CD4-positive, alpha-beta T cell treated with Interferon gamma for 1 hour (primary cell): ENCODE measurements at places on chromosomes 1 and 21.
A peak's percentile ranks its signal among the peaks of the same experiment; 100 is the strongest.

DNA sequence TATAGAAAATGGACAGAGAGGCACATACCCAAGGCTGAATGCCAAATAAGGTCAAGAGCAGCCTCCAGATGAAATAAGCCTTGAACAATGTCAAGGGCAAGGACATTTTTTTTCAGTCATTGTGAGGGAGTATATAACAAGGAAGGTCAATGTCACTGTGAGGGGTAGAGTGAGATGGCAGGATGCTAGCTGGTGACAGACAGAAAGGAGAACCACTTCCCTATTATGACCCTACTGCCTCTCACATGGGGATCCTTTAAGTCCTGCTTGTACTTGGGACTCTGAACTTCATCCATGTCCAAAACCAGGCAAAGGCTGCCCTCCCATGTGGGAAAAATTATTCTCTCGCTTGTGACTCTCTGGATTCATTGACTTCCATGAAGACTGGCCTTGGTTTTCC lies 119.5 kb upstream of the COA6 start:
- DNase-seq: no peak

DNA sequence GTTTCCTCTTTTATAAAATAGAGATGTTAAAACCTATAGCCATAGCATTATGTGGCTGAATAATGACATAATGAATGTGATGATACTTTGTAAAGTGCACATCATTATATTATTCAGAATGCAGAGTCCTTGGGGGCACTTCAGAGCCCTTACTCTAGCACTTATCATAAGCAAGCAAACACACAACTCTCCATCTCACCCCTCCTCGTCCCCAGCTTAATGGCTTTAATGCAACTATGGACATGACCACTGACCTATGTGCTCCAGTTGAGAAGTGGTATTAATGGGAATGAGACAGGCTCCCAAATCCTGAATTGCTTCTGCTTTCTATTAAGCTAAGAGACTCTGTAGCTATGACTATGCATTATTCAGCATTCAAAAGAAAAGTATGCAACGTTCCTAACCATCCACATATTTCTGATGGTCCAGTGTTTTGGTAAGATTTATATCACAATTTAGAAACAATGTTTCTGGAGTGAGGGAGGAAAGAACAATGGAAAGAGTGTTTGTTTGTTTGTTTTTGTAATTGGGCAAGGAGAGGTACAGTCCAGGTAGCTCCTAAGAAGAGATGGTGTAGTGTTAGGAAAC lies 194.0 kb upstream of the PLXNA2 start:
- no peak for DNase-seq

- DNase-seq: no peak
Observed at GRCh38 chr21:37582590-37582989, 216.0 kb downstream of the DYRK1A start.

- peak; percentile 41 for DNase-seq
Observed at GRCh38 chr1:3033040-3033789, 11.9 kb downstream of the ACTRT2 start.

DNA sequence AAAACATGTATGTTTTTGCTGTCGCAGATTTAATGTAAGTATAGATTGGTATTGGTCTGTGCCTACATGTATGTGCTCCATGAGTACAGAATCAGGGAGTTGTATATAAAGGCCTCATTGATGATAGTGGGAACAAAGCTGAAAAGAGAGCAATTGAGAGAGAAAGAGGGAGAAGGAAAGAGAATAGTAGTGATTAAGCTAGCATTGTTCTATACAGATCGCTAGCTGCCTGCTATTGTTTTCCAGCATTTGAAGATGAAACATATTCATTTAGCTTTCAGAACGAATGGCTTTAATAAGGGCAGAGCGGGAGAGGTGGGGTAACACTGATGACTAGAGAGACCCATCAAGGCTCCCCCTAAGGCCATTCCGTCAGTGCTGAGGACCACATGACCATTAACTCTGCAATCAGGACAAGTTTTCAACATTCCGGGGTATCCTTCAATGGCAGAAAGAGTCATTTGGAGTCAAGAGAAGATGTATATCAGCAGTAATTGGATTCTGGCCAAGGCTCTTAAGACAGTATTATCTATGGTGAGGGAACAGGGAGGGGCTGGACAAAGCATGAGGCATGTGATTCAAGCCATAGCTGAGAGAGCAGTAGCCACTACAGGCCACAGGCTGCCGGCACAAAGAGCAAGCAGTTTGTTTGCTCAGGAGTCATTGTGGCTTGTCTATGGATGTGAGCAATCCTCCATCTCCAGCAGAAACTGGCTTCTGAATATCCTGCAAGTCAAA lies 176.5 kb downstream of the PBX1 start:
- DNase-seq: no peak

- no peak for DNase-seq
Observed at GRCh38 chr1:41613689-41614574, 129.4 kb upstream of the EDN2 start.

DNA sequence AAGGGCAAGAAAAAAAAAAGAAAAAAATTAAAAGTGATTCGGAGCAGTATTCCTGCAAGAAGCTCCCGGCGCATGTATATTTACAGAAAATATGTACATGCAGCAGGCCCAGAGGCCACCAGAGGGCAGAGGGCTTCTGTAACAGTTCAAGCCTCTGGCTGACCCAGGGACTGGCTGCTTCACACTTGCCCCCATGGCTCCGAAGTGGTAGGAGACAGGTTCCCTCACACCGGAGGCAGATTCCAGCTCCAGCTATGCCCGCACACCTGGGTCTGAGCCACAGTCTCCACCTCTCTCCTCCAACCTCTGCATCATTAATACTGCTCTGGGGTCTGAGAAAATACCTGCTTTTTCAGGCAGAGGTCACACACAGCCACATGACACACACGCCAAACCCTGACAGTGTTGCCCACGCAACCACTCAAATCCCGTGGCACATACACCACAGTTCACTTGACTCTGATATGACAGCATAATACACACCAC lies 2.2 kb upstream of the ARHGAP30 start:
- peak; percentile 64 for DNase-seq

DNA sequence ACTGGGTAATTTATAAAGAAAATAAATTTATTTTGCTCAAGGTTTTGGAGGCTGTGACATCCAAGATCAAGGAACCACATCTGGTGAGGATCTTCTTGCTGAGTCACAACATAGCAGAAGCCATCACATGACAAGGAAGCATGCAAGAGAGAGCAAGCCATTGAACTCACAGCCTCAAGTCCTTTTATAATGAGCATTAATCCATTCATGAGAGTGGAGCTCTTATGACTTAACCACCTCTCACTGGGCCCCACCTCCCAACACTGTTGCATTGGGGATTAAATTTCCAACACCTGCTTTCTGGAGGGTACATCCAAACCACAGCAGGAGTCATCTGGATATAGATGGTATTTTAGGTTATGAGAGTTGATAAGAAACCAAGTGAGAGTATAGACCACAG lies 20.6 kb upstream of the EGLN1 start:
- DNase-seq: no peak

DNA sequence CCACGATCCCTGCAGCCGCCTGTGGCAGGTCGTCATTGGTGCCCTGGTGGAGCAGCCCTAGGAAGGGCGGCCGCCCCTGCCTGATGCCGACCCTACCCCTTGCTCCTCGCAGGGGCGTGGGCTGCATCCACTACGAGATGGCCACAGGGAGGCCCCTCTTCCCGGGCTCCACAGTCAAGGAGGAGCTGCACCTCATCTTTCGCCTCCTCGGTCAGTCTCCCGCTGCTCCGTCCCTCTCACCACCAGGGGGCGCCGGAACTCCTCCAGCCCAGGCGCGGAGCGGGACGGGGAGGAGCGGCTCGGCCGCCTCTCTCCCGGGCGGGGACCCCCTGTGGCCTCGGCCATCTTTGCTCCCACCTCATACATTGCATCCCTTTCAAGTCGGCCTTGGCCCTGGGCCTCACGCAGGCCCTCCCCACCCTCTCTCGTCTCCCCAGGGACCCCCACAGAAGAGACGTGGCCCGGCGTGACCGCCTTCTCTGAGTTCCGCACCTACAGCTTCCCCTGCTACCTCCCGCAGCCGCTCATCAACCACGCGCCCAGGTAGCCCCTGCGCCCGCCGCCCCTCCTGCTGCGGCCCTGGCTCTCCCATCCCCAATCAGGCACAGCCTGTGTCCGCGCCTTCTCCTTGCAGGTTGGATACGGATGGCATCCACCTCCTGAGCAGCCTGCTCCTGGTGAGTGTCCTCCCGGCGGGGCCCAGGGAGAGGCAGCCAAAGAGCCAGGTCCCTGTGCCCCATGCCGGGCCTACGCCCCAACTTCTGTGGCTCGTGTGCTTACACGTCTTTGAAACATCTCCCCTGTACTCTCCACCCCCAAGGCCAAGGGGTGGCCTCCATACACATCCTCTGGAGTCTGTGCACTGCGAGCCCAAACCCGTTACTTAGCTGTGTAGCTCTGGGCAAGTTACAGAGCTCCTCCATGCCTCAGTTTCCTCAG lies 24.7 kb downstream of the CDK18 start:
- DNase-seq: peak; percentile 64

DNA sequence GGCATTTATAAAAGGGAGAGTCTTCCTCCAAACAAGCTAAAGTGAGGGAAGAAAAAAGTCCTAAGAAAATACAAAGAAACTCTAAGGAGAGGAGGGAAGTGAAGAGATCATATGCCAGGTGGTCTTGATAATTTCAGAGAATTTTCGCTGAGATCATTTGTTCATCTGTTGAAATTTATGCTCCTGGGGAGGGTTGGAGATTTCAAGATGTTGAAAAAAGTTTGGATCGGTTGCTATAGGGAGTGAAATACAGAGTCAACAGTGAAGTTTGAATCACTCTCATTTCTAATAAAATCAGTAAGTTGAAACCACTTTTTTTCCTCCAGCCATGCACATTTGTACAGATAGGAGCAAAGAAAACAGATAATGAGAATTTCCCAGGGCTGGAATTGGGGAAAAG lies 299.1 kb upstream of the ADAMTS5 start:
- no peak for DNase-seq

- no peak for DNase-seq
Observed at GRCh38 chr1:161827786-161828185, 61.7 kb downstream of the ATF6 start.

DNA sequence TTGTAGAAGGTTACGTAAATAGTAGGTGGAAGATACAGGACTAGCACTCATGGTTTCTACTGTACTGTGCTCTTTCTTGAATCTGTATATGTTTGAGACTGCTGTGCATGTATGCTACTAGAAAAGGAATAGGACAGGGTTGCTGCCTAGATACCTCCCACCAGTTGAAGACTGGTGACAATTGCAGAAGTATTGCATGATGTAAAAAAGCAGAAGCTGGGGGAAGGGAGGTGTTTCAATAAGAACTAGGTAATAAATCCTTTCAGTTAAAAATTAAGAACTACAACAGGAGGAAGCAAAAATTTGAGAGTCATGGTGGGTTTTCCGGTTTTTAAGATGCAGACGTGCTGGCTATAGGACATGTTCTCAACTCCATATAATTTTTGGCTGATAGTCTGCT lies 88.1 kb downstream of the CCDC30 start:
- DNase-seq: no peak

- no peak for DNase-seq
Observed at GRCh38 chr1:101284622-101285218, 47.9 kb downstream of the S1PR1 start.

DNA sequence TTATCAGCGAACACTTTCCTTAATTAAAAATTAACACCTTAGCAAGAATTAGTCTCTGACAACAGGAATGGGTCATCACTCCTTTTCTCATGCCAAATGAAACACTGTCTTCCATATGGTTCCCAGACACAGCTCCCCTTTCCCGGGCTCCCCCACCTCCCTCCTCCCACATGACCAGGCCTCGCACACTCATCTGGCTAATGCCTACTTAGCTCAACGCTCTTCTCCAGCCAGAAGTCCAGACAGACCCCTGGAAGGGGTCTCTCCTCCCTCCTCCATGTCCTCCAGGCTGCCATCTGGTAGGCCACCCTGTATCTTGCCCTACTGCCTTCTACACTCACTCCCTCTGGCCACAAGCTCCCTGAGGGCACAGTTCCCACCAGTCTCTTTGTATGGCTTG lies 39.9 kb downstream of the KCNC4 start:
- no peak for DNase-seq

DNA sequence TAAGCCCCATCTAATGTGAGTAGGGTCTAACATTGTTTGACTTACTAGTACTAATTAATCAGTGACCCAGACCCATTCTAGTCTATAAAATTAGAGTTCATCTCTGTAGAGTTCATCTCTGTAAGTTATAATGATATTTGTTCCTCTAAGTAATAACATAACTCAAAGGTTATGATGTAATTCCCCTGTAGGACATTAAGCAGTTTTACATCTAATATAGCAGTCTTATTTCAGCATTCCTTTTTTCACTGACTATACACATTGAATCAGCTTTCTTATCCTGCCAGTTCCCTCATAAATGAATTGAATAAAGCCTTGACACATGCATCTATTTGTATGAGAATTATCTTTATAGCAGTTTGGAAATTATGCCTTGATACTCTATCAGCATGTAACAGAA lies 90.9 kb downstream of the SH3GLB1 start:
- DNase-seq: no peak

GRCh38 chr1:54887665-54888071 lies 673 bp upstream of the DHCR24 start:
- DNase-seq: no peak

GRCh38 chr1:95122151-95122697 lies 5.1 kb downstream of the TLCD4 start:
- no peak for DNase-seq

- no peak for DNase-seq
Observed at GRCh38 chr1:192959657-192960186, 99.4 kb downstream of the UCHL5 start.

GRCh38 chr1:67005068-67005467 lies 48.9 kb downstream of the SLC35D1 start:
- no peak for DNase-seq

- no peak for DNase-seq
Observed at GRCh38 chr1:201459775-201460174, 9.2 kb downstream of the PHLDA3 start.

- DNase-seq: no peak
Observed at GRCh38 chr1:243796016-243796415, 54.0 kb downstream of the AKT3 start.

DNA sequence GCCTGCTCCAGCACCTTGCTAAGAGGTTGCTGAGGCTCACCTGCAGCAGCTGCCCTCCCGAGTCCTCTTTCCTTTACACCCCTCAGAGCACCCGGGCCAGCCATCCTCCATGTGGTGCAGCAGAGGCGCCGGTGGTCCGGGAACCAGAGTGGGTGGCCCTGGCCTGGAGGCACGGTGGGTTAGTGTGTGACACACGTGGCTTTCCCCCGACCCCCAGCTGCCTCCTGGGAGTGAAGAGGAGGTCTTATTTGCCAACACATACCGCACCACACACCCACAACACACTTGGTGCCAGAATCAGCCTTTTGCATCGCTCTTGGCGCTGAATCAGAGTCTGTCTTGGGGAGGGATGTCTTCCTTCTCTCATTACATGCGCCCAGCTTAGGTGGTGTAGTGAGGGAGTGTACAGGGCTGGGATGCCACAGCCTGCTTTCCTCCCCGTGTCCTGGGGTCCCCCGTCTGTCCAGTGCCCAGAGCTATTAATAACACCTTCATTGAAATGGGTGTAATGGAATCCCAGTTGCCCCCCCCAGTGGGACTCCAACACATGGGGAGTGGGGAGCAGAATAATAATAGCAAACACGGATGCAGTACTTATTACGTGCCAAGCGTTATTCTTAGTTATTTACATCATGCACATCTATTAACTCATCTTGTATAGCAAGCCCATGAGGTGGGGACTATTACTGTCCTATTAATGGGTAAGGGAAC lies 38.2 kb downstream of the MAPKAPK2 start:
- DNase-seq: no peak
